ENCODE measurements at places on chromosomes 3 and 15.

DNA sequence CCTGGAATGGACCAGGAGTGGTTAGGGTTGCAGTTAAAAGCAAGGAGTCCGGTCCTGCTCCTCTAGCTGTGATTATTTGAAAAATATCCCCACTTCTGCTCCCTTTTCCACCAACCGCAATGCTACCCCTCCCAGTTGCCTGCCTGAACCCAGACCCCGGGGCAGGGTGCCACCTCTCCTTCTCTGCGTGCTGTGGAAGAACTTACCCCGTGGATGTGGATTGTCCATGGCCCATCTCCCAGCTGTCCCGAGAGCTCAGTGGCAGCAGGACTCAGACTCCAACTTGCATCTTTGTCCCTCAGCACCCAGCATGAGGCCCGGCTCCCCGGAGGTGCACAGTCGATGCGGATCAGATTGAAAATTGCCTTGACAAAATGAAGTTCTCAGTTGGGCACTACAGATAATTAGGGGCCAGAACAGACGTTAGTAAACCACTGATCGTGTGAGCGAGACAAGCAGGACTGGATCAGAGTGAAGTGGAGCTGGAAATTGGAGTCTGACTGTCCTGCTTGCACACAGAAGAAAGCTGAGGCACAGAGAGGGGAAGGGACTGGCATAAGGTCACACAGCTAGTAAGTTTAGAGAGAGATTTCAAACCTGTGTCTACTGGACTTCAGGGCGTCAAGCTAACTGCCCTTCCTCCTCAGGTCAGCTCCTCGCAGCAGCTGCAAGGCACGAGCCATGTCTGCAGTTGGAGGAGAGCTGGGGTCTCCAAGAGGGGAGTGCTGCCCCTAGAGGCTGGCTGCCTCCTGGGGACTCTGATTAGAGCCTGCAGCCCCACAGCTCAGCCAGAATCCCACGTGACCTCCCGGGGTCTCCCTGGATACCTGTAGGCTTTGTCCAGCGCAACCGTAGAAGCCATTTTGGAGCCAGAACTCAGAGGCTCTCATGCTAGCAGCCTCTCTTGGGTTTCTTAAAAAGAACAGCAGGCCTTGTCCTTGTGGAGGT is 14.7 kb downstream of the SLC6A1 start:
- DNase-seq: no peak

- DNase-seq: no peak
These were observed 243.9 kb downstream of the ZBTB20 start for GRCh38 chr3:114903213-114903612.

GRCh38 chr15:83380682-83381081 is 66.5 kb upstream of the SH3GL3 start:
- peak; percentile 23 for DNase-seq

DNA sequence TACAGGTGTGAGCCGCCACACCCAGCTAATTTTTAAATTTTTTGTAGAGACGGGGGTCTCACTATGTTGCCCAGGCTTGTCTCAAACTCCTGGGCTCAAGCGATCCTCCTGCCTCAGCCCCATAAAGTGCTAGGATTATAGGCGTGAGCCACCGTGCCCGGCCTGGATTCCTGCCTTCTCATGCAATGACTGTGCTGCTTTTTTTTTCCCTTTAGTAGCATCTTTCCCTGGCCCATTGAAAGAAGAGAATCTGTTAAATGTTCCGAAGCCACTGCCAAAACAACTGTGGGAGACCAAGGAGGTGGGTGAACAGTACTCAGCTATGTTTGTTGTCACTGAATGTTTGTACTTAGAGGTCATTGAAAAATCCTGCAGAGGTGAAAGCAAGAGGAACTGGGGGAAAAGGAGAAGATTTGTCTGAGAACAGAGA is 88.0 kb downstream of the CRTC3 start:
- DNase-seq: no peak

GRCh38 chr15:99187936-99188335 is 61.4 kb downstream of the TTC23 start:
- no peak for DNase-seq

GRCh38 chr3:100331660-100332059 is 2.9 kb upstream of the NIT2 start:
- DNase-seq: no peak

GRCh38 chr3:113148284-113148683 is 63.1 kb upstream of the BOC start:
- DNase-seq: no peak

DNA sequence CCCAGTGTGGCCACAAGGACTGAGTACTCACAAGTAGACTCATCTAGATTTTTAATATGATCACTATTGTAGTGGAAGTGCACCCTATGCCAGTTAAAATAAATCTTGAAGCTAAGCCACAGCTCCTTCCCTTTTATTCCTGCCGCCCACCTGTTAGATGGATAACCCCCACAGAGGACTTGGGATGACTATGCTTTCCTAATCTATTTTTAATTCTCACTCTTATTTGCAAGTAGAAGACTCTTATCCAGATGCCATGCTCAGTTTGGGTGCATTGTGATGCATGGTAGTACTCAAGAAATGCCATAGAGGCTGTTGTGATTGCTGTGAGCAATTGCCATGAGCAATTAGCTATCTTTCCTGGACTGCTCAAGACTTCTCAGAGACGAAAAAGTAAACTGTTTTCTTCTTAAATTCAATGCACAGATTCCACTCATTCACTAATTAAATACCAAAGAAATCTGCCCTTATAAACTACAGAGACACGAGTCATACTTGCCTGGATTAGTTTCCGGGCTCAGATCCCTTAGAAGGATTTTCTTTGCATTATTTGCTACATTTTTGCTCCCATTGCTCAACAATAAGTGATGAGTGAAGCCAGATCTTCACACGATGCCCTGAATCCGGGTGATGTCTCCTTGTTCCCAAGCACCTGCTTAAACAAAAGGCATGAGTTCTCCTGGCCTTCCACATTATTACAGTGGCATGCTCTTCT is 472.1 kb downstream of the SOX2 start:
- no peak for DNase-seq

DNA sequence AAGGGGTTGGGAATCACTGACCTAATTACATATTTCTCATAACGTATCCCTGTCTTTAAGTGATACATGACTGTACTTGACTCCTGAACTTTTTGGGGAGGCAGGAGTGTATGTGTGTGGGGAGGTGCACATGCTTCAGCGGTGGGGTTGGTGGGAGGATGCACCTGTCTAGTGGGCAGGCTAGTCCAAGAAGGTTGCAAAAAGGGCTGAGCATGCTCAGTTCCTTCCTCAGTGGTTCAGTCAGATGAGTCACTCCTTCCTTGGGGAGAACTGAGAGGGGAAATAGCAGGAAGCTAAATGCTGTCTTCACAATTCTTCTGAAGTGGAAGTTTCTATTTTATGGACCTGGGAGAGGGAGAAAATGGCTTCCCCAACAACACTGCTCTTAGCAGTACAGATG is 24.6 kb upstream of the AP4E1 start:
- peak; percentile 29 for DNase-seq

DNA sequence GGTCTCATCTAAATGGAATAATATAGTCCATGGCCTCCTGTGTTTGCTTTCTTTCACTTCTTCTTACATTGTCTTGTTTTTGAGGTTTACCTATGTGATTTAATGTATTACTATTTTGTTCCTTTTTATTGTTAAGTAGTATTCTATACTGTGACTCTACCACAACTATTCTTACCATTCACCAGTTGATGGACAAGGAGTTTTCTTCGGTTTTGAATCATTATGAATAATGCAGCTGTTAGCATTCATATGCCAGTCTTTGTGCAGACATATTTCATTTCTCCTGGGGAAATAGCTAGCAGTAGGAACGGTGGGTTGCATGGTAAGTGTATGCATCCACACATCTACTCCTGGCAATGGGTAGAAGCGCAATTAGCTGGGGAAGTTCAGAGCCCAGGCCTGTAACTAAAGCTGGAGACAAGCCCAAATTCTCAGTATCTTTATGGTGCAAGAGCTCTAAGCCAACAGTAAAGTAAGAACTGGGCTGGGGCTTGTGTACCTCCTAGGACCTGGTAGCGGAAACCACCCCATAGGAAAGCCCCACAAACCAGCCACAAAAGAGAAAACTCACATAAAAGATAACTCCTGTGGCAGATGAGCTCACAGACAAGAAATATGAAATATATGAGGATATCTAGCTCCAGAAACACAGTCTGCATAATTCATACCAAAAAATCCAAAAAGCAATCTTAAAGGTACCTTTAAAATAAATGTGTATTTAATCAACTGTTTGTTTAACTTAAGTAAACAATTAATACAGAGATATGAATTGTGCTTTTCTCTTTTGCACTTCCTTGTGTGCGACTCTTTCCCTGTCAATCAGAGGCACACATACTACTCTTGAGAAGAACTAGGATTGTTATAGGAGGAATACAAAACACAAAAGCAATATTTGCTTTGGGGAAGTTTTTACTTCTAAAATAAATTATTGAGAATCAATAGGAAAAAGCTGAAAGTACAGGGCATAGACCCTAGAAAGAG is 2.7 kb upstream of the CSTA start:
- peak; percentile 15 for DNase-seq

DNA sequence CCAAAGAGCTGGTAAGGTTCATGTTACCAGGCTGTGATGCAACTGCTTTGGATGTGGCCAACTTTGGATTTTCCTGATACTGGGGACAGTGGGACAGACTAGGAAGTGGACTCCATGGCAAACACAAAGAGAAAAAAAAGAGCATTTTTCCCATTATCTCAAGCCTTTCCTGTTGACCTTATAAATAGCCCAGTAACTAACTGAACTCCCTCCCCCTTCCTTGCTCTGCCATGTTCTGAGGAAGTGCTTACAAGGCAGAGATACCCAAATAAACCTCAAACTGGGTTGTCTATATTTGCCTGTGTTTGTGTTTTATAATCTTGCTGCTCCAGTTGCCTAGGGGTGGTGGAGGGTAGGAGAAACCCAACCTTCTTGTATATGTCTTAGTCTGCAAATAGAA is 27.3 kb upstream of the SLC9A9 start:
- no peak for DNase-seq

- DNase-seq: no peak
These were observed 163.3 kb upstream of the IL12A start for GRCh38 chr3:159825216-159825854.

Data from activated naive CD8-positive, alpha-beta T cell treated with anti-CD3 and anti-CD28 coated beads, Interleukin-2, amount 50 U/mL, for 24 hours (primary cell).